ENCODE measurements at places on chromosomes 3 and 15. TPM values are rescaled to one million over a fixed set of nuclear protein-coding genes. Genes with fewer than 3 reads are reported as not detected.

CCR8 gene
- not detected for total RNA-seq

SCAMP5 gene
- 14.1 TPM for total RNA-seq

CRTAP gene
- 181 TPM for total RNA-seq

PP2D1 gene
- total RNA-seq: not detected

SENP5 gene
- total RNA-seq: 46.5 TPM

FANCD2 gene
- total RNA-seq: 14.9 TPM

Measured in metanephros (tissue), 2 donors.